ENCODE measurements at places on chromosomes 6 and 20.

- no peak overlapping the region for H3K27ac ChIP-seq
- no peaks in the 10 kb centered on the region for H3K4me1 ChIP-seq
- no peak for DNase-seq
- H3K27me3 ChIP-seq: no peaks in the 10 kb centered on the region
- H3K36me3 ChIP-seq: no peaks in the 10 kb centered on the region
These were observed 12.1 kb upstream of the NRSN1 start for GRCh38 chr6:24113891-24114290.

DNA sequence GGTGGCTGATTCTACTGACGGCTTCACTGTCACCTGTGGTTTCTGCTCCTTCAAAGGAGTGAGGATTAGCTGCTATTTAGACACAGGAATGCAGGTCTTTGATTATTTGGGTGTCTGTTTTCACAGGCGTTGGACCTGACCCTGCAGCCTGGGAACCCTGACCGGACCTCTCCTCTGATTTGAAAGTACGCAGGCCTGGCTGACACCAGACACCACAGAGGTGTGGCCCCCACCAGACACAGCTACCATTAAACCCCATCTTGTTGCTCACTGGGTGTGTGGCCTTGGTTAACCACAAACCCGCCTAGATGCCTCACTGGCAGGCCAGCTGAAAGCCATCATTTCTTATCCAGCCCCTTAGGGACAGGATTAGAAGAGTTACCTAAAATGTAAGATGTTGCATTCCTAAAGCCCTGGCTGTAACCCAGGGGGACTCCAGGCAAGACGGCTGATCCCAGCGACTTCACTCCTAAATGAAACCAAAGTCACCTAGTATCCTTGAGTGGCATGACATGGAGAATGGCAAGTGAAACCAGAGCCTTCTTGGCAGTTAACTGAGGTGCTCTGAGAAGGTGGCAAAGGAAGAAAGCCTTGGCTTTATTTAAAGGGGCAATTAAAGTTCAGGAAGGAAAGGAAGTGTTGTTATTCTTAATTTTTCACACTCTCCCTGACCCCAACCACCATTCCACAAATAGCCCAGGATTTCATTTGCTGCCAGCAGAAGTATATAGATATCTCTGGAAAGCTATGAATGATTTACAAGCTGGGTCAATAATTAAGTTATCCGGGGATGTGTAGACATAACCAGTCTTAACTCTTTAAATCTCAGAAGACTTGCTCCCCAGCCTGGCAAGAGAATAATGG is 169.9 kb downstream of the QRSL1 start:
- H3K4me3 ChIP-seq: no peak overlapping the region
- H3K27ac ChIP-seq: no peak overlapping the region
- peak; percentile 23 for DNase-seq
- H3K27me3 ChIP-seq: no peaks in the 10 kb centered on the region

DNA sequence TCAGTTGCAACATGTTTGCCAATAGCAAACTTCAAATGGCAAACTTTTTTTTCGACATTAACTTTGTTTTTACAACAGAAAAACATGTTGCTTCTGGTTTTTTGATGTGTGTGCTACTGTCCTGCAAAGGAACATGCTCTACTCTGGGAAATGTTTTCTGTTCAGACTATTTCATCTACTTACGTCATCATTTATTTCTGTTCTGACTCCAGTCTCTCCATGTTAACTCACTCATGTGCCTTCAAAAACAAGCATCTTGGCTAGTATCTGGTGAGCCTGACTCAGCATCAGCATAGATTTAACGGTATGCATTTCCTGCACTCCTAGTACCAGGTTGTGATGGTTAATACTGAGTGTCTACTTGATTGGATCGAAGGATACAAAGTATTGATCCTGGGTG is 36.1 kb upstream of the MAP7 start:
- H3K27me3 ChIP-seq: no peaks in the 10 kb centered on the region
- DNase-seq: no peak
- H3K4me1 ChIP-seq: no peaks in the 10 kb centered on the region

DNA sequence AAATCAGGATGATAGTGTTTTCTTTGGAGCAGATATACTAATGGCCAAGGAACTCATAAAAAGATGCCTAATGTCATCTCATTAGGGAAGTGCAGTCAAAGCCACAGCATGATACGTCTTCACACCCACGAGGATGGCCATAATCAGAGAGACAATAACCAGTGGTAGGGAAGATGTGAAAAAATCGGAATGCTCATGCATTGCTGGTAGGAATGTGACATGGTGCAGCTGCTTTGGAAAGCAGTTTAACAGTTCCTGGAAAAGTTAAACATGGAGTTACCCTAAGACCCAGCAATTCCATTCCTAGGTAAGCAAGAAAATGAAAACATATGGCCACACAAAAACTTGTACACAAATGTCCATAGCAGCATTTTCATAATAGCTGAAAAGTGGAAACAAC is 29.9 kb downstream of the BCAS1 start:
- no peaks in the 10 kb centered on the region for H3K27me3 ChIP-seq
- H3K27ac ChIP-seq: no peak overlapping the region
- H3K4me3 ChIP-seq: no peak overlapping the region
- H3K4me1 ChIP-seq: no peaks in the 10 kb centered on the region
- no peaks in the 10 kb centered on the region for H3K36me3 ChIP-seq
- no peak for DNase-seq

GRCh38 chr20:48682529-48683363 is 145.1 kb downstream of the PREX1 start:
- H3K27ac ChIP-seq: peak overlapping the region; percentile 83
- peak; percentile 84 for DNase-seq
- peaks cover 37% of the 10 kb centered on the region for H3K4me1 ChIP-seq
- no peaks in the 10 kb centered on the region for H3K36me3 ChIP-seq

GRCh38 chr20:41336711-41337492 is 3.7 kb upstream of the LPIN3 start:
- H3K4me3 ChIP-seq: no peak overlapping the region
- H3K4me1 ChIP-seq: peaks cover 6% of the 10 kb centered on the region
- H3K27me3 ChIP-seq: peaks cover 12% of the 10 kb centered on the region
- DNase-seq: no peak
- H3K36me3 ChIP-seq: no peaks in the 10 kb centered on the region
- no peak overlapping the region for H3K27ac ChIP-seq

DNA sequence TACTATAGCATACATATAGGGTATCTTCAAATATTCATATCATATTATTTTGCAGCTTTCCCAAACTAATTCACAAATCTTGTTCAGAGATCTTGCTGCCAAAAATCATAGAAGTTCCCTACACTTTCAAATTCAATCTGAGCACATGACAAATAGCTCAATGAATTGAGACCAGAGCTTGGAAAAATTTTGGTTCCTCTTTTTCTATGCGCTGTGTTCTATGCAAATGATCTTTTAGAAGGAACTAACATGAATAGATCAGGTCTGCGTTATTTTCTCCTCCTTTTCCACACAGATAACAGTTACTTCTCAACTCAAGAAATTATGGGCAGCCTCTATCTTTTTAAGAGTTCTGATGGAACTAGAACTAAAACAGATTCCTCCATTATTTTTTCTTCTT is 316.3 kb downstream of the ARHGAP18 start:
- no peak for DNase-seq
- H3K36me3 ChIP-seq: no peaks in the 10 kb centered on the region
- no peaks in the 10 kb centered on the region for H3K4me1 ChIP-seq
- H3K27ac ChIP-seq: no peak overlapping the region

- no peak overlapping the region for H3K4me3 ChIP-seq
- DNase-seq: no peak
- no peaks in the 10 kb centered on the region for H3K36me3 ChIP-seq
- H3K27me3 ChIP-seq: no peaks in the 10 kb centered on the region
These were observed 8.5 kb upstream of the SOD2 start for GRCh38 chr6:159701413-159701999.

DNA sequence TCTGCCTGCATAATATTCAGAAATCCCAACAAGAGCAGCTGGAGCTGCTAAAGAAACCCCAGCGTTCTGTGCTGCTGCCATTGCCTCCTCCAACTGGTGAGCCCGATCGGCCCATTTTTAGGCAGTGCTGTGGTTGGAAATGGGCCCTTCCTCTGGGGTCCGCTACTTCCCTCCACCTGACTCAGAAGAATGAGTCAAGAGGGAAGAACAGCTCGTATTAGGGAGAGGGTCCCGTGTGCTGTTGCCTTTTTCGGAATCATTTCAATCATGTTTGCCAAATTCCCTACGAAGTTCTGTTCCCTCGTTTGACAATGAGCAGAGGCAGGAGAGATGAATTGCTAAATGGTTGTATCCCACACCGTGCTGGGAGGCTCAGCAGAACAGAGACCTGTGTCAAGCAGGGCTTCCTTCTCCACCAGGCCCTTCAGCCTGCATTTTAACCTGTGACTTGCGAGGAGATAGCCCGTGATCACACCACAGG is 38.4 kb downstream of the THBS2 start:
- no peak overlapping the region for H3K4me3 ChIP-seq
- no peaks in the 10 kb centered on the region for H3K27me3 ChIP-seq
- no peaks in the 10 kb centered on the region for H3K36me3 ChIP-seq
- DNase-seq: no peak

DNA sequence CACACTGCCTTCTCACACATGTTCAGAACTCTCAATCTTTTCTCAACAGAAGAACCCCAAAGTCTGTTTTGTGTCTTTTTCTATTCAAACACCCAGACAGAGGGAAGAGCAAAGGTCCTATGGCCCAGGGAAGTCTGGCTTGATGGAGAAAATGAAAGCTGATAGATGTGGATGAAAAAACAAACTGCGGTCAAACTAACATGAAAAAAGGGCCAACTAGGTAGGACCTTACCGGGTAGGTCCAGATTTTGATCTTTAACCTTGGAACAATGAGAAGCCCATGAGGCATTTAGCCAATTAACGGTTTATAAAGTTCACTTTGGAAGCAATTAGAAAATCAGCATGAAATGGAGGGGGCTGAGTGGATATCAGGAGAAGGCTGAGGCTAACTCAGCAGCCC is 507.7 kb upstream of the SLC35B3 start:
- no peak overlapping the region for H3K4me3 ChIP-seq
- H3K36me3 ChIP-seq: no peaks in the 10 kb centered on the region
- H3K4me1 ChIP-seq: peaks cover 14% of the 10 kb centered on the region
- DNase-seq: no peak
- H3K27me3 ChIP-seq: no peaks in the 10 kb centered on the region
- H3K27ac ChIP-seq: no peak overlapping the region

Data from neural progenitor cell (in vitro differentiated cells).